ENCODE measurements at places on chromosomes 2 and 18. TPM values are rescaled to one million over a fixed set of nuclear protein-coding genes. Genes with fewer than 3 reads are reported as not detected.

DNA sequence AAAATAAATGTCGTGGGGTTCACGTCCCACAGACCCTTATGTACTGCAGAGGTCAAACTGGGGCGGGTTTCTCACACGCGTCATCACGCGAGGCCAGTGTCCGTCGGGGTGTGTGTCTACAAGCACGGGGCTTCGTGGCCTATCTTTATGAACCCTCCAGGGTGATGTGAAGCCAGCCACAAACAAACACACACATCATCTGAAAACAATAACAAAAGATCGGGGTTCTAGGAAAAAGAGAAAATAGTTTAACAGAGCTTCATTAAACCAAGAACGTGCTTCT, 23.3 kb downstream of the LDLRAD4 start:
- H3K27ac ChIP-seq: no peak overlapping the region
- peaks cover 5% of the 10 kb centered on the region for H3K36me3 ChIP-seq
- no peak for DNase-seq
- no peak overlapping the region for H3K4me3 ChIP-seq

- peaks cover 55% of the 10 kb centered on the region for H3K36me3 ChIP-seq
- H3K27me3 ChIP-seq: no peaks in the 10 kb centered on the region
- DNase-seq: peak; percentile 56
- peaks cover 95% of the 10 kb centered on the region for H3K4me1 ChIP-seq
- peak overlapping the region; percentile 91 for H3K27ac ChIP-seq
These were observed 102.9 kb downstream of the BCL2 start for GRCh38 chr18:63216516-63217311.

GRCh38 chr18:57077786-57078552, 68.9 kb upstream of the BOD1L2 start:
- H3K27me3 ChIP-seq: peaks cover 3% of the 10 kb centered on the region
- H3K4me1 ChIP-seq: peaks cover 9% of the 10 kb centered on the region
- H3K27ac ChIP-seq: no peak overlapping the region

GRCh38 chr18:34991152-34991551, 50.1 kb upstream of the MAPRE2 start:
- no peak overlapping the region for H3K27ac ChIP-seq
- no peak overlapping the region for H3K4me3 ChIP-seq
- H3K27me3 ChIP-seq: no peaks in the 10 kb centered on the region
- H3K36me3 ChIP-seq: no peaks in the 10 kb centered on the region

DNA sequence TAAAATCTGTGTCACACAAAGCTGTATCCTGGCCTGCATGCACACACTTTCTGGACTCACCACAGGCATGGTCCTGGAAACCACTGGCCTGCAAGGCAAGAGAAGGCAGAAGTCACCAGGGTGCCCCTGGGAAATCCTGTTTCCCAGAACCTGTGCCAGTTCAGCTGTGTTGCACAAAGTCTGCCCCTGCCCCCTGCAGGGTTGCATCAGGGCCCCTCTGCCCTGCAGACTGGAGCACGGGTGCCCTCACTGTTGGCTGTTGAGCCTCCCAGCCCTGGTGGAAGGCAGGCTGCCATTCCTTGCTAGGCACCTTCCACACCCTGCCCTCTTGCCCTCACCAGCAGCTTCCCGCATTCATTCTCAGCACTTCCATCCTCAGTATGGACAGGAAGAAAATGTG, 18.0 kb upstream of the TUBB6 start:
- peaks cover 27% of the 10 kb centered on the region for H3K27me3 ChIP-seq
- peaks cover 4% of the 10 kb centered on the region for H3K4me1 ChIP-seq
- no peak overlapping the region for H3K4me3 ChIP-seq

- H3K36me3 ChIP-seq: no peaks in the 10 kb centered on the region
- no peak overlapping the region for H3K27ac ChIP-seq
- no peaks in the 10 kb centered on the region for H3K27me3 ChIP-seq
- H3K4me1 ChIP-seq: no peaks in the 10 kb centered on the region
- no peak for DNase-seq
These were observed 70.3 kb downstream of the TPO start for GRCh38 chr2:1483551-1483950.

DNA sequence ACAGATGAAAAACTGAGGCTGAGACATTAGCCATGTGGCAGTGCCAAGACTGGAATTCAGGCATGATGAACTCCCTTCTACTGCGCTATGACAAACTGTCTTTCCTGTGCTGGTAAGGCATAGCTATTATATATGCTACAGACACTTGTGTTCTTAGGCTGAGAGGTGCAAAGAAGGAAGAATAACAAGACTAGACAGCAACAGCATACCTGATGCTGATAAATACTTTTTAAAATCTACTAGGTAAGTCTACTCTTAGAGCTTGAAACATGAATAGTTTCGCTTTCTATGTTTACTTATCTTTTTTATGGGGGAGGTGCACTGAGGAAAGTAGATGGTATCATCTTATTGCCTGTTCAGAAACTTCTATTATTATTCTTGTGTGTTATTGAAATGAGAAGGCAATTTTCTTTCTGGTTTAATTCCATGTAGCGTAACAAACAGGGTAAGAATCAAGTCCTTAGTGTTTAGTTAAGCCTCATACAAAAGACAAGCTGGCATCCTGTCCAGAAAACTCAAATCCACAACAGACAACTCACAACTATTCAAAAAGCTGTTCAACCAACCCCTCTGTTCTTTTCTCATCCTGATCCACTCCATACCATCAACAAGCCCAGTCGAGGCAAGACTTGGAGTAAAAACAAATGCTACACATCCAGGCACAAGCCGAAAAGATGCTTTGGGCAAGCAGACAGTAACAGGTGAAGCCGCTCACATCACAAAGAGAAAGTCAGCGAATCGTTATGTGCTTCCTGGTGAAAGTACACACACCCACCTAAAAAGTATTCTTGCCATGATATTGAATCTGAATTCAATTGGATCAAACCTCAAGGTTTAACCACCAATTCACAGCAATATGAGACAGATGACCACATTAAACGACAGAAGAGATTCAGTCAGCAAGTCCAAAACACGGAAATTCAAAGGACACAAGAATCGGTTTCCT, 1.5 kb downstream of the TTC32 start:
- peak; percentile 32 for DNase-seq
- peaks cover 5% of the 10 kb centered on the region for H3K27me3 ChIP-seq
- peak overlapping the region; percentile 93 for H3K27ac ChIP-seq
- H3K4me3 ChIP-seq: peak overlapping the region; percentile 84
- peaks cover 54% of the 10 kb centered on the region for H3K4me1 ChIP-seq
- peaks cover 21% of the 10 kb centered on the region for H3K36me3 ChIP-seq

- H3K27me3 ChIP-seq: no peaks in the 10 kb centered on the region
- peaks cover 51% of the 10 kb centered on the region for H3K4me1 ChIP-seq
- no peak overlapping the region for H3K4me3 ChIP-seq
- H3K36me3 ChIP-seq: peaks cover 20% of the 10 kb centered on the region
These were observed 61.0 kb downstream of the RBMS1 start for GRCh38 chr2:160432633-160433032.

GRCh38 chr2:188902901-188903491, 71.2 kb upstream of the COL3A1 start:
- H3K36me3 ChIP-seq: no peaks in the 10 kb centered on the region
- H3K4me1 ChIP-seq: no peaks in the 10 kb centered on the region
- no peak overlapping the region for H3K27ac ChIP-seq
- no peak overlapping the region for H3K4me3 ChIP-seq
- peaks cover 2% of the 10 kb centered on the region for H3K27me3 ChIP-seq

DNA sequence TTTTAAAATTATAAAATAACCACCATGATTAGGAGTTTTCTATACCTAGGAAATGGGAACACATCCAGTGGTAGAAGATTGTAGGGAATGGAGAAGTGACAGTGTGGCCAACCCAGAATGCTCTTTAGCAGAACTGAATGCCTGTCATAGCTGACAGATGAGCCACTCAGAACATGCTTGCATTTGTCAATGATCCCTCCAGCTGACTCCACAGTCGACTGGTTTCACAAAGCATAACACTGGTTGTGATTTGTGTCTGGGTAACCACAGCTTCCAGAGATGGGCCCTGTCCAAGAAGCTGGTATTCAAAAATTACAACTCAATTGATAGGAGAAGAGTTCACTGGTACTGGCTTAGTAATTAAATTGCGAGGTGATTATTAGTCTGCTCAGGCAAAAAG, 9.0 kb upstream of the CTIF start:
- no peak for DNase-seq
- H3K4me3 ChIP-seq: no peak overlapping the region
- H3K27me3 ChIP-seq: peaks cover 27% of the 10 kb centered on the region
- no peaks in the 10 kb centered on the region for H3K36me3 ChIP-seq
- peaks cover 7% of the 10 kb centered on the region for H3K4me1 ChIP-seq

DNA sequence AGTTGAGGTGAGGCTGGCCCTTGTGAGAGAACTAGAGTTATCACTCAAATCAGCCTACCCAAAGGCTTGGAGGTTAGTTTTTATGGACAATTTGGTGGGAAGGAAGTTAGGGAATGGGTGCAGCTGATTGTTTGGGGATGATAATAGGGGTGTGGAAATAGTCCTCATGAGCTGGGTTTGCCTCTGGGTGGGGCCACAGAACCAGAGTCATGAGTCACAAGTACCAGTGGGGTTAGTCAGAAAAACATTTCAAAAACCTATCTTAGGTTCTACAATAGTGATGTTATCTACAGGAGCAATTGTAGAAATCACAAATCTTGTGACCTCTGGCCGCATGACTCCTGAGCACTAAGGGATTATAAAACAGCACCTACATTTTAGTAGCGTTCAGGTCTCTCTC, 630.1 kb upstream of the PIK3C3 start:
- no peaks in the 10 kb centered on the region for H3K27me3 ChIP-seq
- H3K27ac ChIP-seq: no peak overlapping the region
- no peaks in the 10 kb centered on the region for H3K36me3 ChIP-seq
- no peak for DNase-seq

DNA sequence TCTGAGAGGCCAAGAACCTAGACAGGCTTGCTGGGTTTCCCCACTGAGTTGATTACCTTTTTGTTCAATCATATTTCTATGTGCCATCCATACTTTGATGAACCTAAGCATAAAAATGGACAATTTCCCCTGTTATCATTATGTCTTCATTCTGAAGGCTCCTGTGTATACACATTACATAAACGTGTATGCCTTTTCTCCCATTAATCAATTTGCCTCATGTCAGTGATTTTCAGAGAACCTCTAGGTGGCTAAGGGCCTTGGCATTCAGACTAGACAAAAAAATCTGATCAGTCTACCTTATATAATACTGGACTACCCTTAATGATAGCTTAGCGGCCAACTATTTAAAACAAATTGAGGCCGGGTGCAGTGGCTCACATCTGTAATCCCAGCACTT, 4.1 kb upstream of the PEX13 start:
- H3K4me3 ChIP-seq: no peak overlapping the region
- no peak for DNase-seq
- peaks cover 24% of the 10 kb centered on the region for H3K4me1 ChIP-seq

DNA sequence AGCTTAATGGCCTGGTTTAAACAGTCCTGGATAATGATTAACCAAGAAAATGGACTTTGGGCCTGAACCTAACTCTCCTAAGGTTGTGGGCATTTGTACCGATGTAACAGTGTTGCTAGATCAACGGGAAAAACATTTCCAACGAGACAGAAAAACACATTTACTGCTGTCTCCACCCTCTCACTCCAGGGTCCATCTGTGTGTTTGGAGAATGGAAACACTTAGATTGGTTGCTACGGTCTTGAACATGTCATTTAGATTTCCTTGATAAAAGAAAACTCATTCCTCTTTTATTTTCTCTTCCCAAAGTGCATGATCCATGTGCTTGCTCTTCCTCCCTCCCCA, 88.0 kb downstream of the SOCS6 start:
- H3K27me3 ChIP-seq: peaks cover 6% of the 10 kb centered on the region
- no peaks in the 10 kb centered on the region for H3K36me3 ChIP-seq
- H3K4me3 ChIP-seq: no peak overlapping the region
- no peak overlapping the region for H3K27ac ChIP-seq
- H3K4me1 ChIP-seq: no peaks in the 10 kb centered on the region
- DNase-seq: no peak

DNA sequence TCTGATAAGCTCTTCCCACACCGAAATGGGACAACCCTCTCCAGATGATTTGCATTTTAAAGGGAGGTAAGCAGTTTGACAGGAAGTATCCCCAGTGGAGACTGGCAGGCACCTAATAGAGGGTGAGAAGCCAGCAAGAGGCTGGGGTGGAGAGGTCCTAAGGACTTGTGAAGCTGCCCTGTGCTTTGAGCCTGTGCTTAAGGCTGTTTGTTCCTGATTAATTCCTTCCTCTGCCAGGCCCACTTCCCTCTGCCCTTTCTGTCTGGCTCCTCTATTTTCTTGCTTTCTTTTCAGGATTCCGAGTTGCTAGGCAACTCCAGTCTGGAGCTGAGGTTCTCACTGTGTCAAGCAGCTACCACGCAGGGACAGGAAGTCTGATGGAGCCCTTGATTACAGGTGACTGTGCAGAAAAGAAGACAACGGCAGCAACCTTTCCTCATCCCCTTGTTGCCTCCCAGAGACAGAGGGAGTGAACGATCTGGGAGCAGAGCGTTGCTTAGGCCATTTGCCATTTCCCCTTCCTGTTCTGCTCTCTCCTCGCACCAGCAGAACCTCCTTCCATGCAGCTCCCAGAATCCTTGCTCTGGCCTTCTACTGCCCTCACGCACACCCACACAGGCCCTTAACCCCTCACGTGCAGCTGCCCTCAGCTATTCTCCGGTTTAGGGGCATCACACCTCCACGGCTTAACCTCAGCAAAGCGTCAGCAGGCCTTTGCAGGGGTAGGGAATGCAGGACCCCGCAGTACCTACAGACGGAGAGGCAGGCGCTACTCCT, 103.6 kb upstream of the CELF4 start:
- H3K27me3 ChIP-seq: no peaks in the 10 kb centered on the region
- H3K36me3 ChIP-seq: no peaks in the 10 kb centered on the region
- no peaks in the 10 kb centered on the region for H3K4me1 ChIP-seq
- DNase-seq: no peak
- no peak overlapping the region for H3K4me3 ChIP-seq

DNA sequence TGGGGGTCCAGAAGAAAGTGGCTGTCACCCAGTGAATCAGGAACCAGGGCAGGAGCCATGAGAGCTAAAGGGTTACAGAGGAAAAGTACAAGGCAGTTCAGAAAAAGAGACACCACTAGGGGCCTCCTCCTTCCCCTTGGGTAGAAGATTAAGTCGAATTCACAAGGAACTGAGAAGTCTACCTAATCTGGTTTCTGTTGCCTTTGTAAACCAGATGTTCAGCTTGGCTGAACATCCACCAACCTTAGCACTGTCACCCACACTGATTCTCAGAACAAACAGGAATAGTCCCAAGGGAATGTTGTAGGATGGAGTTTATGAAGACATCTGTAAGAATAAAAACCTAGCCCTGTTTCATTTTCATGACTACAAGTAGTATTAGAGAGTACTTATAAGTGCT, 90.4 kb upstream of the NOSTRIN start:
- H3K27ac ChIP-seq: no peak overlapping the region
- H3K27me3 ChIP-seq: no peaks in the 10 kb centered on the region
- H3K4me3 ChIP-seq: no peak overlapping the region
- peaks cover 4% of the 10 kb centered on the region for H3K4me1 ChIP-seq
- no peak for DNase-seq
- no peaks in the 10 kb centered on the region for H3K36me3 ChIP-seq

Gene DDX18
- 161 TPM for total RNA-seq

Gene CYS1
- not detected for total RNA-seq

Gene CPO
- not detected for total RNA-seq

Gene NEURL3
- 0.41 TPM for total RNA-seq

Gene ASPRV1
- 0.73 TPM for total RNA-seq

Gene NTSR2
- total RNA-seq: not detected

Gene OTOF
- 1.9 TPM for total RNA-seq

Gene SMAD2
- total RNA-seq: 178 TPM

Gene TTR
- not detected for total RNA-seq

Data from activated CD4-positive, alpha-beta T cell treated with anti-CD3 and anti-CD28 coated beads for 36 hours (primary cell).